Mucosa of descending colon (tissue), 3 donors: ENCODE measurements at places on chromosomes 12 and 14. TPM values are rescaled to one million over a fixed set of nuclear protein-coding genes. Genes with fewer than 3 reads are reported as not detected.

KRT78 gene
- total RNA-seq, result not detected

DNA sequence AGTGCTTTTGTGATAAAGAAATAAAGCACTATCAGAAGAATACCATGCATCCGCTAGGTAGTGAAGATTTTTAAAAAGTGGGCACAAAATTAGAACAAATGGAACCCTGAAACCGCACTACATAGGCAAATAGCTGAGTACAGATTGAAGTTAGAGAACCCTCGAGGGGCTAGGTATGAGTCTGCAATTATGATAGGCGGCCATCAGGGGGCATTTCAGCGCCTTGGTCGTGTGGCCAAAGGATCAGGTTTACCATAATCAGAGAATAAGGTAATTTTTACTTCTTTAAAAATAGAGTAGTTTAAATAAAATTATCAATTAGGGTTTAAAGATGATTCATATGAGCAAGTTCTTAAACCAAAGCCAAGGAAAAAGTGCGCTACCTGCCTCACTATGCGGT, 129.8 kb downstream of the TMX1 start:
- DNase-seq, result no peak

DNA sequence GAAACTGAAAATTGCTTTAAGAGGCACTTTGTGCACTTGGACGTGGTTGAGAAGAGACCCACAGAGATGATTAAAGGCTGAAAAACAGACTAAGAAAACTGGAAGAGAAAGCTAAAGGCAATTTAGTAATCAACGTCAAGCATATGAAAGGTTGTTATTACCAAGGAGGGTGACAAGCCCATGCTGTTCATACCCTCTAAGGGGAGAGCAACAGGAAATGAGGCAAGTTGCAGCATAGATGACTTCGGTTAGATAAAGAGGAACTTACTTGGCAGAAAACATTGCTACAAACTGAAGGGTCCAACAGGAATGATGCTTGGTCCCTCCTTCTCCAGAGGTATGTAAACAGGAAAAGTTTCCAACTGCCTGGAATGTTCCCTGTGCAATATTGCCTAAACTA, 107.8 kb downstream of the DUSP6 start:
- DNase-seq, result no peak

AVPR1A gene
- 1.1 TPM for total RNA-seq

KRT3 gene
- not detected for total RNA-seq

- DNase-seq, result no peak
These were observed 75.3 kb downstream of the WSCD2 start for GRCh38 chr12:108204117-108204987.

KRT81 gene
- not detected for total RNA-seq

RERGL gene
- total RNA-seq, result 1.7 TPM

ITFG2 gene
- total RNA-seq, result 55.4 TPM

DNA sequence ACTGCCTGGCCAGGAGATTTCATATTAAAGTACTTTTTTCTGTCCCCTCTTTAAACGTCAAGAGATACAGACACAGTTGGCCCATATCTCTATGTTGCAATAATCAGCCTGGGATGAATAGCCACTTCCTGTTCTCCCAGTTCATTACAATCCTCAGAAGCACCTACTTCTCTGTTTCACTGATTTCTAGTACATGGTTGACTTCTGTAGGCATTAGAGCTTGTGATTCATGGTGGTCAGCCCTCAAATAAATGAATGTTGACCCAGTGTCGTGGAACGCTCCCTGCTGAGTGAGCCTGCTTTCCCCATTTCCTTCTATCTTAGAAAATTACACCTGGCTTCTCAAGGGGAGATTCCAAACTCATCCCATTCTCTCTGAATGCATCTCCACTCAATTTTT, 416.7 kb downstream of the PDZRN4 start:
- no peak for DNase-seq

- DNase-seq, result peak; percentile 70
These were observed 44.2 kb downstream of the LGMN start for GRCh38 chr14:92704036-92704804.

C1QL4 gene
- not detected for total RNA-seq

ATP2B1 gene
- 60.2 TPM for total RNA-seq

- DNase-seq, result no peak
These were observed 98.6 kb downstream of the NEDD1 start for GRCh38 chr12:97005646-97006045.

DNA sequence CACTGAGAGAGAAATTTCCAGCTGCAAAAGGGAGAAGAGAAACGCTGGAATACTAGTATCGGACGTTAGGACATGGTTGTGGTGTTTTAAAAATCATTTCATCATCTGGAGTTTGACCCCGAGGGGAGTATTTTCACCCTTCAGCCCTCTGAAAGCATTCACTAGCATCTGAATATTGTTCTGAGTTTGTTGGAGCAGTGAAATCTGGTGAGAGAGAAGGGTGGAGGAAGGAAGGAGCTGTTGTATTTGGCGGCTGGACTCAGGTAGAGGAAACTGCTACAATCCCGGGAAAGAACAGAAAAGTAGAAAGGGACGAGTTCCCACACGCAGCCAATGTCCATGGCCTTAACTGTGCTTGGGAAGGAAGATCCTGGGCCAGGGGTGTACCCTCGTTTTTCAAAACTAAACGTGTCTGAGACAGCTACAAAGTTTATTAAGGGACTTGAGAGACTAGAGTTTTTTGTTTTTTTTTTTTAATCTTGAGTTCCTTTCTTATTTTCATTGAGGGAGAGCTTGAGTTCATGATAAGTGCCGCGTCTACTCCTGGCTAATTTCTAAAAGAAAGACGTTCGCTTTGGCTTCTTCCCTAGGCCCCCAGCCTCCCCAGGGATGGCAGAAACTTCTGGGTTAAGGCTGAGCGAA, 896 bp upstream of the CDKN1B start:
- peak; percentile 50 for DNase-seq

SRRM4 gene
- not detected for total RNA-seq

DNA sequence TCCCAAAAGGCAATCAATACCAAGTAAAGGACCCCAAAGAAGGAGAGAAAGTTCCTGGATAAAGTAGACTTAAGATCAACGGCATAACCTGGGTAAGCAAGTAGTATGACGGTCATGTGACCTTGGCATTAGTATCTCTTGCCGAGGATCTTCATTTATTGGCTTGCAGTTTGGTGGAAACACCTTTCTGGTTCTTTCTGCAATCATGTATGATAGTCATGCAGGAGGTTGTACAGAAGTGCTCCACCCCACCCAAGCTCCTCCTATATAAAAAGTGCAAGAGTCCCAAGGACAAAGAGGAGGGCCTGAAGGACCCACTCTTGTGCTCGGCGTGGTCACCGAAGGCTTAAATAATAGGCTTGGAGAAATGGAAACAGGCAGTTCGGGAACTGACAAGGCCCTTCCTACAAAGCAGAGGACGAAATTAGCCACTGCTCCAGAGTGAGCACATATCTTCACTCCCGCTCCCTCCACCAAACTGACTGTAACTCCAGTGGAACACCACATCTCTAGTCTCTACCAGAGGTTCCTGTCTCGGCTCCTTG, 750 bp downstream of the CS start:
- peak; percentile 52 for DNase-seq

DHRS2 gene
- total RNA-seq, result not detected

DNA sequence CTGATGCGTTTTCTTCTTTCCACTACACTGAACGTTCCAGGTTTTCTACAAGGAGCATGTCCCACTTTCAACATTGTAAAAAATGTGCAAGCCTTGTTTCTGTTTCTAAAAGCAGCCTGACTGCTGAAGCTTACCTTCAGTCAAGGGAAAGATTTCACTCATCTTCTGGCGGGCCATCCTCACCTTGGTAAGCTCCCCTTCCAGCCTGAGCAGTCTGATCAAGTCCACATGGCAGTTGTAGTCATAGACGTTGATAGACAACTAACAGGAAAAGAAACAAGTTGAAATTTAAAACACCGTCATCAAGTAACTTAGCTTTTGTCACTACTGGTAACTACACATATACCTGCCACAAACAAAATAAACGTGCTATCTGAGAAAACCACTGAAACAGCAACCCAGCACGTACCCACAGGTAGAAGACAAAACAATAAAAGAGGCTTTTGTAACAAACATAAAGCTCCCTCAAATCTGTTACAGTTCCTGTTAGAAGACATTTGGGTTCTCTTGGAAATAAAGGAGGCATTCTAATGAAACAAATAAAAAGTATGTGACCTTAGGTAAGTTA, 11.9 kb downstream of the SART3 start:
- no peak for DNase-seq

DNA sequence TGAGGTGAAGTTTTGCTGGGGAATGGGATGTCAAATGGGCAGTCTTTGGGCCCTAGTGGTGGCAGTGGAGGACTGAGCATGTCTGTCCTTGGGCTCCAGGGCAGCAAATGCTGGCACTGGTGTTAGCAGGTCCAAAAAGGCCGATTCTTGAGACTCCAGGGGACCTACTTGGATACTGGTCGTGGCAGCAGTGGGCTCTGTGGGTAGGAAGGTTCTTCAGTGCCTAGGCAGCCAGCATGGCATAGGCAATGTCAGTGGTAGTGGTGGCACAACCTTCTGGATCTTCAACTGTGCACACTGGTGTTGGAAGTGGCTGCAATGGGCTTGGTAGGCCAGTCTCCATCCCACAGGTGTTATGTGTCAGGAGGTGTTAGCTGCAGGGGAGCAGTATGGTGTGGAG, 334.7 kb upstream of the KITLG start:
- DNase-seq, result no peak

DNA sequence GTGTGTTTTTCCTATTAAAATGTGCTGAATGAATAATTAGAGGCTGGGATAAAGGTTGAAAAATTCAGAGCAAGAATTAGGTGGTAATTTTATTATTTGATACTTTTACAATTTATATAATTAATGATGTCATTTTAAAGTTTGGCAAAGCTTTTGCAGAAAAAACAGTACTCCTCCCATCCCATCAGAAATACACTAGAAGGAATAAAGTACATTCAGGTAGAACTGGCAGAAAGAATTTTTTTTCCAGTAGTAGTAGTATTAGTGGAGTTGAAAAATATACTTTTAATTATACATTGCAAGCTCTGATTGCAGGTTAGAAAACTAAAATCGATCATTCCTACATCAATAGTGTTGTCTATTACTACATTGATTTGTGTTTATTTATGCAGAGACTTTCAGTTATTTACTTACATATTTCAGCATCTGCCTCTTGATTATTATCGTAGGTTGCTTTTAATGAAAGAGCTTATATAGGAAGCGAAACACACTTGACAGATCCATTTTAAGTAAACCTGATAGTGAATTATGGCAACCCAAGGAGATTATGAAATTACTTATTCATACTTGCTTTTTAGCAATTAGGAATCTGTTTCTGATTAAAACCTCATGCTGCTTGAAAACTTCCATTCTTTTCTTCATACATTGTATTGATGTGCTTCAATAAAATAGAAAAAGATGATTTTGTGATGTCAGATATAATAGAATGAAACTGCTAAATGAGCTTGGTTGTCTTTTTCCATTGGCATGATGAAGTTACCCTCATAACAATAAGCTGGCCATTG, 10.1 kb downstream of the FOXG1 start:
- no peak for DNase-seq

- no peak for DNase-seq
These were observed 10.7 kb upstream of the SOS2 start for GRCh38 chr14:50242096-50242495.

DNA sequence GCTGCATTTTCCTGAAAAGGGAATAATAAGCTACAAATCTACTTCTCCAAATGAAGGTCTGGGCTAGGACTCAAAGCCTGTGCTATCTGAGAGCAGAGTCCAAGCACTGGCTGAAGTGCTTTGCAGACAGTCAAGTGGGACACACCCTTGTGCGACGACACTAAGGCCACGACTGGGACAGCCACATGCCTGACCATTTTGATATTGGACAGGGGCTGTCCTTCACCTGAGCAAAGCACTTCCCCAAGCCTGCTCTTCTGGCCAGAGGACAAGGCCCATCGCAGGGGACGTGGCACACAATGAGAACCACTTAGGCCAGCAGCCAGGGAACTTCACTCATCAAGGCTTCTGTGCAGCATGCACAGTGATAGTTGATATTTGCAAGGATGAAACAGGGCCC, 71.4 kb downstream of the RBM19 start:
- DNase-seq, result no peak

GRCh38 chr14:68888025-68888850, 90.9 kb downstream of the ACTN1 start:
- DNase-seq, result no peak

SLC16A7 gene
- 9.0 TPM for total RNA-seq

- peak; percentile 100 for DNase-seq
These were observed at the start of gene EIF4B for GRCh38 chr12:53005986-53006809. TSS of gene EIF4B (plus strand) at chr12:53006456. CDS start at chr12:53006484, 28 bp downstream.

DNA sequence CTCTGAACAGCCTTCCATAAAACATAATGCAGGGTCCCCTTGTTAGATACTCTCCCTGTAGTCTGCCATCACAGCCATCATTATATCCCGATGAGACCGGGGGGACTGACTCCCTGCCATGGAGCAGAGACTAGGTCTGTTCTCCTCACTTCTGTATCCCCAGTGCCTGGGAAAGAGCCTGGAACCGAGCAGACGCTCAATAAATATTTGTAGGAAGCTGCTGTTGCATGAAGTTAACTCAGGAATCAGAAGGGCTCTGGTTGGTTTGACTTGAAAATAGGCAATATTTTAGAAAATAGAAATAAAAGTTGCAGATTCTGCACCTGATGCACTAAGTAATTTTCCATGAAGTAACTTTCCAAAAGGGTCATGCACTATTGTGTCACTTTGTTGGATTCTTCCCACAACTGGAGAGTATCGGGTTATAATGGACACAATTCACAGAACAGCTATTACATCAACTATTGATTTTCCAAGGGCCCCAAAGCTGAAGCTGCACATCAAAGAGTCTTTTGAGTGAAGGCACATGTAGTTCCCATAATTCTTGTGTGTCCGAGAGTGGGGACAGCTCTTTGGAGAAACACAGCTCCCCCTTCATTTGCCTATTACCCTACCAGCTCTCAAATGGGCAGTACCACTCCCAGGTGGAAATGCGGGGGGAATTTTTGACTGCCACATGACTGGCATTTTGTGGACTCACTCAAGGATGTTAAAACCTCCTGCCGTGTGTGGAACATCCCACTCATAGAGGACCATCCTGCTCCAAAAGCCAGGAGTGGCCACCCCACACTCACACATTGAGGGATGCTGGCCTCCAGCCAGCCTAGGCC, 18.8 kb downstream of the CLMN start:
- DNase-seq, result no peak

GRCh38 chr14:50929506-50929905, 14.8 kb downstream of the PYGL start:
- DNase-seq, result no peak

PCBP2 gene
- 584 TPM for total RNA-seq

GRCh38 chr14:88421286-88421685, 35.8 kb downstream of the SPATA7 start:
- no peak for DNase-seq

GRCh38 chr12:25644979-25645378, 91.9 kb upstream of the LMNTD1 start:
- DNase-seq, result no peak

DNA sequence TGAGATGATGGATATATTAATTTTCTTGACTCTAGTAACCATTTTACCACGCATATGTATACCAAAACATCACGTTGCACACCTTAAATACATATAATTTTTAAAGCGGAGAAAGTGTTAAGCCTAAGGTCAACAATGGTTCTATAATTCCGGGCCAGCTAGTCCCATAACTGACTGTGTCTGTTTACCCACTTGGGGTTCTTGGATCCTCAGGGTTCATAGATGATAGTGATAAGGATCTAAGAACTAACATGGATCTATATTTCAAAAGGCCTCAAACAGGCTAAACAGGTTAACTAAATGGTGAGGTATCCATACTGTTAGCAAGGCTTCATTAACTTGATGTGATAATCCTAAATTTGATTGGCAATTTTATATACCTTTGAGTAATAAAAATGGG, 9.8 kb downstream of the SLC38A1 start:
- no peak for DNase-seq
